ENCODE measurements at places on chromosomes 5 and 9.

DNA sequence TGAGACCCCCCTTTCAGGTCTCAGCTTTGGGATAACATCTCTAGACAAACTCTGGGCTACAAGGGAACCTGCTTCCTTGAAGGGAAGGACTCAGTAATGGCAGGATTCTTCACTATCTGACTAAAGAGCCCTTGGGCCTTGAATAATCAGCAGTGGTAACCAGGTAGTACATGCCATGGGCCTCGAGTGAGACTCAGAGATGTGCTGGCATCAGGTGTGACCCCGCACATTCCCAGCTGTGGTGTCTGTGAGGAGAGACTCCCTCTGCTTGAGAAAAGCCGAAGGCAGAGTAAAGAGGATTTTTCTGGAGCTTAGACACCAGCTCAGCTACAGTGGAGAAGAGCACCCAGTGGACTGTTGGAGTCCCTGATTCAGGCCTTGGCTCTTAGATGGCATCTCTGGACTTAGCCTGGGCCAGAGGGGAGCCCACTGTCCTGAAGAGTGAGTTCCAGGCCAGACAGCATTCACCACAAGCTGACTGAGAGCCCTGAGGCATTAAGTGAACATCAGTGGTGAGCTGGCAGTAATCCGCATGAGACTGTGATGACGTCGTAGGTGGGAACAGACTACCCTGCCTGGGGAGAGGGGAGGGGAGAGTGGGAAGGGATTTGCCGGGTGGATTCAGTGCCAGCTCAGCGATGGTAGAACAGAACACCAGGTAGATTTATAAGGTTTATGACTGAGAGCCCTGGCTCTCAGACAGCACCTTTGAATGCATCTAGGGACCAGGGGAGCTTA, 5.3 kb upstream of the ZNF782 start:
- DNase-seq = no peak

DNA sequence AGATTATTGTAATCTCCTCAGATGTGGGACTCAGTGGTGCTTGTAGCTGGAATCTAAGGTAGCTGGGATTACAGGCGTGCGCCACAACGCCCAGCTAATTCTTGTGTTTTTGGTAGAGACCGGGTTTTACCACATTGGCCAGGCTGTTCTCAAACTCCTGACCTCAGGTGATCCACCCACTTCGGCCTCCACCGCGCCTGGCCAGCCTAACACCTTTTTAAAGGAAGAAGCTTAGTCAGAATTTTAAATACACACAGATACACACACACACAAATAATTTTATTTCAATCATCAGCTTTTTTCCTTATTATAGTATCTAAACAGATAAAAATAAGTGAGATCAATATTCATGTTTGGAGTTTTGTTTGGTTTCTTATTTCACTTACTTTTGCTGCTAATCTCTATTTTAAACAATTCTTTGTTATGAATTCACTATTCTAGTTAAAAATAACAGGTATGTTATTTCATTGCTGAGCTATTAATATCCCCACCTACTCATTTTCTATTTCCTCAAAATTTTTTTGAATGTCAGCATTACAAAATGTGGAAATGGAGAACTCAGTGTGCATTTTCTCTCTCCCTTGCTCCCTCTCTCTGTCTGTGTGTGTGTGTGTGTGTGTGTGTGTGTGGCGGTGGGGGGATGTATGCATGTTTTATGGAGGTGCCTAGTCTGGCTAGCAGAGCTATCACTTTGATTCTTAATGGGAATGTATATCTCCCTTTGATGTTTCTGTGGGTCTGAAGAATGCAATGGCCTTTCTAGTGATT, 960.6 kb upstream of the DMAC1 start:
- no peak for DNase-seq

DNA sequence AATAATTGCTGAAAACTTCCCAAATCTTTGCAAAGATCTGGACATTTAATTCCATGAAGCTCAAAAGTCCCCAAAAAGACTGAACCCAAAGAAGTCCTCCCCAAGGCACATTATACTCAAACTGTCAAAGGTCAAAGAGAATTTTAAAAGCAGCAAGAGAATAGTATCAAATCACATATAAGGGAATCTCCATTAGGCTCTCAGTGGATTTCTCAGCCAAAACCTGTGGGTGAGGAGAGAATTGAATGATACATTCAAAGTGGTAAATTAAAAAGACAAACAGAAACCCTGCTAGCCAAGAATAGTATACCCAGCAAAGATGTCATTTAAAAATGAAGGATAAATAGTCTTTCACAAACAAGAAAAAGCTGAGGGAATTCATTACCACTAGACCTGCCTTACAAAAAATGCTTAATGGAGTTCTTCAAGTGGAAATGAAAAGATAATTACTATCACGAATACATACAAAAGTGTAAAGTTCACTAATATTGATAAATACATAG, 134.1 kb downstream of the NDUFS4 start:
- no peak for DNase-seq

DNA sequence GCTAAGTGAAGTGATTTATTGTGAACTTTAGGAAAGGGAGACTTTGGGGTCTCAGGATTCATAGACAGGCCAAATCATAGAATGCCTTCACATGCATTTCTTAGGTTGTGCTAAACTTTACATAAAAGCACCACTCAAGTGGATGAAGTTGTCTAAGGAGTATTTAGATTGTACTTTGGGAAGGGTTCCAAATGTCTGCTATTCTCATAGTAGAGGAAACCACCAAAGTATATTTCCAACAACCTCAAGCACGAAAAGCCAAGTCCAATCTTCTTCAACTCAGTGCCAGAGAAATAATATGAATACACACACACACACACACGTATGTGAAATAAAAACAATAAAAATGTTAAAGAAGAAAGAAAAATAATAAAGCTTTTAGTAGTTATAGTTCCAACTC, 41.8 kb downstream of the ENC1 start:
- no peak for DNase-seq

GRCh38 chr5:34957857-34958690, 28.7 kb downstream of the DNAJC21 start:
- peak; percentile 29 for DNase-seq

- no peak for DNase-seq
These were observed 5.2 kb downstream of the DCANP1 start for GRCh38 chr5:135441919-135442318.
